ENCODE measurements at places on chromosomes 16 and 17.

DNA sequence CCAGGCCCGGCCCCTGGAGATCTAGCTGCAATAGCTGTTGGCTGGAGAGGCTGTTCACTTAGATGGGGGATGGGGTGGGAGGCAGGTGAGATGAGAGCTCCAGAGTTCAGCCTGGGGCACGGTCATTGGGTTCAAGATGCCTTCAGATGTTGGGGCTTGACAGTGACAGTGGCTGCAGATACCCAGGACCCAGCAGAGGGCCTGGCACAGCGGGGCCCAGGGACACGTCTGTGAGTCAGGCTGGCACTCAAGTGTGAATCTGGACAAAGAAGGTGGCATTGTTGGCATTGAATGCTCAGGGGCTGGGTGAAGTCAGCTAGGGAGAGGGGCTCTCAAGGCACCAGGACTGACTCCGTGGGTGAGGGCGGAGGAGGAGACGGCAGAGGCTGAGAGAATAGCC is 328.1 kb downstream of the SEC14L1 start:
- no peak for DNase-seq

GRCh38 chr16:75798714-75799113 is 72.4 kb upstream of the CPHXL start:
- no peak for DNase-seq

DNA sequence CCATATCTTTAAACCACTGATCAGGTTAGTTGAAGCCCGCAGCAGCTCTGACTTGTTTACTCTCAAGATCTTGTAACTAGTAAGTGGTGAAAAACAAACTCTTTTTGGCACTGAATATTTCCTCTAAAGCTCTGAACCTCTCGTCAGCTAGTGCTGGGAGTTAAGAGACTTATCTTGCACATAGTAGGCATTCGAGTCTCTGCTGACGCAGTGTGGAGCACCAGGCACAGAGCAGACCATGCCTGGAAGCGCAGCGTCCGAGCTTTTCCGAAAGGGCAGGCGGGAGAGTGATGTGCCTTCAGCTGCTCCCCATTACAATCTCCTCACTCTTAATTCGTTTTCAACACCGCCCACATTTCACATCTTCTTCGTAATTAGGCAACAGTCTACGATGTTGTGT is 63.0 kb downstream of the SMG6 start:
- DNase-seq = no peak

GRCh38 chr17:33421933-33422332 is 128.8 kb upstream of the ASIC2 start:
- DNase-seq = no peak

DNA sequence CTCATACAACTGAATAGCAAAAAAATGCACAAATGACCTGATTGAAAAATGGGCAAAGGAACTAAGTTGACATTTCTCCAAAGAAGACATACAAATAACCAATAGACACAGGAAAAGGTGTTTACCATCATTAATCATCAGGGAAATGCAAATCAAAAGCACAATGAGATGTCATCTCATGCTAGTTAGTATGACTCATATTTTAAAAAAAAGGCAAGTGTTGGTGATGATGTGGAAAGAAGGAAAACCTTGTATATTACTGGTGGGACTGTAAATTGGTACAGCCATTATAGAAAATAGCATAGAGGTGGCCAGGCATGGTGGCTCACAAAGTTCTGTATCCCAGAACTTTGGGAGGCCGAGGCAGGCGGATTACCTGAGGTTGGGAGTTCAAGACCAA is 232.5 kb upstream of the ZFHX3 start:
- no peak for DNase-seq

GRCh38 chr16:3007059-3007956 is 5.4 kb upstream of the CLDN9 start:
- DNase-seq = no peak

DNA sequence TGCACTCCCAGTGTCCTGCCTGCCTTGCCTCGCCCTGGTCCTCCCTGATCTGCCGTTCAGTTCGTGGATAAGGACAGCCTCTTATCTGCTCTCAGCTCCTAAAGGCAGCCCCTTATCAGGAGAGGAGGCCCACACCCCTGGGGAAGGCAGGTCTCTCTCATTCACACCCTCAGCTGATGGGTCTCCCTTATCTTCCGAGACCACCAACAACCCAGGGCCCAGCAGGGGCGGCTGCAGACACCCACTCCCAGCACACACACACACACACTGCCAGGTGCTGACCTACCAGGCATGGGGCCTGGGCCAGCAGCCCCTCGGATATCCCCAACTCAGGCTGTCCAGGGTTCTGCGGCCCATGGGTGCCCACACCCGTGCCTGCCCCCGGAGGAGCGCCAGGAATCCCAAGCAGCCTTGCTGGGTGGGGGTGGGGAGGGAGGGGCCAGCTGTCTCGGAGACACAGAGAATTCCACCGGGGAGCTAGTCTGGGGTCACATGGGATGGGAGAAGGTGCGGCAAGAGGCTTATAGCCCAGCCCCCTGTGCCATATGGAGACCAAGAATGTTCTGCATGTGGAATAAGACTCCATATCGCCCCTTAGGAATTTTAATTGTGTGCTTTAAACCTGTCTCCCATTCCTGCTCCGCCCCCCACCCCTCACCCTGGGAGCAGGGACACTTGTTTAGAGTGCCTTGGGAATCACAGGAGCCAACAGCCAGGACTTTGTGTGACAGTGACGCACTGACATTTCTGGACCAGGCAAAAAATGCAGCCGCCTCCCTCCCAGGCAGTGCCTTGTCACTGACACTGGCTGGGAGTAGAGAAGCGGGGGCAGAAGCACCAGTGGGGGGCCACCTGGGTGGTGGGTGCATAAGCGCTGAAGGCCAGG is 41.9 kb upstream of the EMP2 start:
- DNase-seq = no peak

Measured in endothelial cell of umbilical vein (primary cell).